T follicular helper cell (primary cell): ENCODE measurements at places on chromosomes 7 and 10.

DNA sequence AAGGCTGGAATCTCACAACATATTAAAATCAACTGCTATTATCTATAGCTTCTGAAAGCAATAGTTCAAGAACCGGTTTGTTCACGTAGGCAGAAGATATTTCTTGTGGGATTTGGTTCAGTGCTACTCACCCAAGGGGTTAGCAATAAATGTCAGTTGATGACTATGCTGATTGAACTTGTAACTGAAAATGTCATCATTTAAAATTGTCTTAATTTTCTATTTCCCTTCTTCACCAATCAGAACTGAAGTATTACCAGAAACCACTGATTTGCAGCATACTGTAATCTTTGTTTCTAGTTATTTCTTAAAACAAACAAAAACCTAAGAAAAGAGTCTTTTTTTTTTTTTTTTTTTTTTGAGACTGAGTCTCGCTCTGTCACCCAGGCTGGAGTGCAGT lies 46.1 kb downstream of the CPEB3 start:
- DNase-seq: no peak

DNA sequence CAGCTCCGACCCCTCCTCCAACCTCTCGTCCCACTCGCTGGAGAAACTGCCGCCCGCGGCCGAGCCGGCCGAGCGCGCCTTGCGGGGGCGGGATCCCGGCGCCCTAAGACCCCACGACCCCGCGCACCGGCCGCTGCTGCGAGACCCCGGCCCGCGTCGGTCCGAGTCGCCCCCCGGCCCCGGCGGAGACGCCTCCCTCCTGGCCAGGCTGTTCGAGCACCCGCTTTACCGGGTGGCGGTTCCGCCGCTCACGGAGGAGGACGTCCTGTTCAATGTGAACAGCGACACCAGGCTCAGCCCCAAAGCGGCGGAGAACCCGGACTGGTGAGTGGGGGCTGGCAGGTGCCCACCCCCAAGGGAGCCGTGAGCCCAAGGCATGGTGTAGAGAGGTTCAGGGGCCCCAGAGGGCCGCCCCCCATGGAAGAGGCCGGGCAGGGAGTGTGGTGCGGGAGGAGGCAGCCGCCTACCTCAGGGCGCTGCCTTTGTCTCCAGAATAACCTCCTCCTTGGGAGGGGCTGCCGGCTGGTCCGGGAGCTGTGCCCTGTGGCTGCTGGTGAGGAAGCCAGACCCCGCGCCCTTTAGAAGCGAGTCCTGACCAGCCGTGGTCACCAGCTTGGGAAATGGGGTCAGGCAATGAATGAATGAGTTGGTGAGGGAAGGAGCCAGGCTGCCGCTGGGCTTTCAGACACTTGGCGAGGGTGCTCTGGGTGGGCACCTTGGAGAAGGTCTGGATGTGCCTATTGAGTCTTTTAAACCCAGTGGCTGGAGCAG lies 1.3 kb downstream of the FAM20C start:
- no peak for DNase-seq

- DNase-seq: peak; percentile 18
Measured at GRCh38 chr7:151010307-151011096, 13.8 kb downstream of the ATG9B start.

DNA sequence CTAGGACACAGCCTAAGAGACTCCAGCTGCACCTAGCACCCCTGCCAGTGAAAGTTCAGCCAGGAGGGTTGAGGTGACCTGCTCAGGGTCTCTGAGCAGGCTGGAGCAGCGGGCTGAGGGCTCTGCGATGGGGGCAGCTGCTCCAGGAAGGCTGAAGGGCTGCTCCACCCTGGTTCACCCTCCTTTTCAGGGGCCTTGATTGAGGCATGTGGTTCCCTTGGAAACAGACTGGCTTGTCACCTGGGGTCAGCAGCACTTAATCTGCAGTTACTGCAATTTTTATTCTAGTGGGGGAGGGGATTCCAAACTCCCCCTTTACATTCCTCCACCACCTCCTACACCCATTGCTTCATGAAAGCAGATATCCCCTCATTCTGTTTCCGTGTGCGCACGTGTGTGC lies 85.3 kb upstream of the UNC5B start:
- DNase-seq: no peak

GRCh38 chr7:86469680-86470295 lies 173.9 kb upstream of the GRM3 start:
- peak; percentile 11 for DNase-seq

- DNase-seq: no peak
Measured at GRCh38 chr10:109624939-109625338, 298.4 kb downstream of the XPNPEP1 start.

DNA sequence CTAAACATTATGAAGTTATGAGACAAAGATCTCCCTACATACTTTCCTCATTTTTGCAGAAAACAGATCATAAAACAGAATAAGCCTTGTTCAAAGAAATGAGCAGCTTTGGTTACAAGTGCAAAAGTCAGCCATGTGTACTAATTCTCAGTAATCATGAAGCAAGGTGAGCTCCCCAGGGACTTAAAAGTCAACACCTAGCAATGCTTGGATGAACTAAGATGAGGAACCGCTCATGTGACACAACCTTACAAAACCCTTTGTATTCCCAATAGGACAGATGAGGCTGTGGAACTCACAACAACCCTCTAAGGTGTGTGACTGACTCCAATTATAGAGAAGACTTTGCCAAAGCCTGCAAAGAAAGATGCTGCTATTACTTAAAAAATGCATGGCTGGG lies 154.5 kb downstream of the SLC25A13 start:
- DNase-seq: no peak

GRCh38 chr7:94656658-94656924 lies 658 bp upstream of the SGCE start:
- DNase-seq: no peak

DNA sequence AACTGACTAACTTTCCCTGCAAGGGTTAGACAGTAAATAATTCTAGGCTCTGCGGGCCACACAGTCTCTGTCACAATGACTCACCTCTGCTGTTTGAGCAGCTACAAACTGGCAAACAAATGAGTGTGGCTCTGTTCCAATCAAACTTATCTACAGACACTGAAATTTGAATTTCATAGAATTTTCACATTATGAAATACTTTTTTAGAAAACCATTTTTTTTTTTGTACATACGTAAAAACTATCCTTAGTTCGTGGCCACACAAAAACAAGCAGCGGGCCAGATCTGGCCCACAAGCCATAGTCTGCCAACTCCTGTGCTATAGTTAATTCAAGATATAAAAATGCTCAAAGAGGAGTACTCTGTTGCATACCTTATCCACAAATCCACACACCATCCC lies 32.6 kb downstream of the PIP4K2A start:
- DNase-seq: peak; percentile 44

GRCh38 chr7:91039033-91039432 lies 225.2 kb upstream of the FZD1 start:
- no peak for DNase-seq

- no peak for DNase-seq
Measured at GRCh38 chr7:151093748-151094147, 7.5 kb downstream of the AGAP3 start.

GRCh38 chr10:118036281-118036875 lies 10.4 kb downstream of the RAB11FIP2 start:
- no peak for DNase-seq

GRCh38 chr7:116834815-116835504 lies 27.4 kb upstream of the CAPZA2 start:
- DNase-seq: no peak

- no peak for DNase-seq
Measured at GRCh38 chr7:39367451-39367850, 198.8 kb upstream of the YAE1 start.

DNA sequence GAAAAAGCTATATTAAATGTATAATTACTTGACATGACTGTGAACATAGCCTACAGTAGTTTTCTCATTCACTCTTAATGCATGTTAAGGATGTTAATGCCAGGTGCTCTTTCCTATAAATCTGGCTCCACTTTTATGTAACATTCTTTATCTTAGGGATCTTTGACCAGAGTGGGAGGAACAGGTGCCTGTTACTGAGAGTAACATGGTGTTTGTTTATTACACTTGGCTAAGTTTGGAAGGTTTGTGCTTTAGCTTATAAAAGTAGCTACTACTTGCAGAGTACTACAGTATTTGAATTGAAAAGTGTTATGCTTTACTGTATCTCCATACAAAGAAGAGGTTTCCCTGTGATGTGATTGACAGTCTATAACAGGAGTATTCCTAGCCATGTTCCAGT lies 183.4 kb downstream of the DYNC1I1 start:
- no peak for DNase-seq

DNA sequence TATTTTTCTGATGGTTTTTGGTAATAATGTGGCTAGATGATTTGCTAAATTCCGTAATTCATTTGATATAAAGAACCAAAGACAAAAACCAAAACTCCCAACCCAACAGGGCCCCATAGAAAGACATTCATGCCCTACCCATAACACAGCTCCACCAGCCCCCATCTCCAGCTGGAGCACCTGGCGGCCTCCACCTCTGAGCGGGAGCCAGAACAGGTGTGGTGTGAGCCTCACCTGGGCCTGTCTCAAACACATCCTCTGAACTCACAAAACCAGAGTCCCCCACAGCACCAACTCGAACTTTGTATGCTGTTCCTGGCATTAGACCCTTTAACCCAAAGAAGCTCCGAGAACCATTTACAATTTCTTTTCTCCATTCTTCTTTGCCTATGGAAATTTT lies 36.5 kb upstream of the LAMB4 start:
- no peak for DNase-seq

- no peak for DNase-seq
Measured at GRCh38 chr10:60262647-60263126, 127.0 kb downstream of the ANK3 start.

GRCh38 chr10:113739031-113739430 lies 12.5 kb upstream of the PLEKHS1 start:
- DNase-seq: no peak

DNA sequence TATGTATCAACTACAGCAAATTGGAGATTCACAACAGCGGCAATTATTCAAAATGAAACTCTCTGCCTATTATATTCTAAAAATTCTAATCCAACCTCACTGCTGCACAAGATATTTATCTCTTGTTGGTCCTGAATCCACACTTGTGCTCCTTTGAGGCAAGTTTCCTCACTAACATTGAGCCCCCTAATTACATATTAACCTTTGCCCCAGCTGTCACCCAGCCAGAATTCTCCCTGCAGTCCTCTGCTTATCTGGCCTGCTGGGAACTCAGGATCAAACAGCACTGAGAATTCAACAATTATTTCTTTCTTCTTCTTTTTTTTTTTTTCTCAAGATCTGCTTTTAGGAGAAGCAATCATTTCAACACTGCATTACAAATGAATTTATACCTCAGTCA lies 21.5 kb upstream of the PLAC9 start:
- no peak for DNase-seq

GRCh38 chr7:151792086-151792485 lies 84.8 kb downstream of the PRKAG2 start:
- DNase-seq: no peak

DNA sequence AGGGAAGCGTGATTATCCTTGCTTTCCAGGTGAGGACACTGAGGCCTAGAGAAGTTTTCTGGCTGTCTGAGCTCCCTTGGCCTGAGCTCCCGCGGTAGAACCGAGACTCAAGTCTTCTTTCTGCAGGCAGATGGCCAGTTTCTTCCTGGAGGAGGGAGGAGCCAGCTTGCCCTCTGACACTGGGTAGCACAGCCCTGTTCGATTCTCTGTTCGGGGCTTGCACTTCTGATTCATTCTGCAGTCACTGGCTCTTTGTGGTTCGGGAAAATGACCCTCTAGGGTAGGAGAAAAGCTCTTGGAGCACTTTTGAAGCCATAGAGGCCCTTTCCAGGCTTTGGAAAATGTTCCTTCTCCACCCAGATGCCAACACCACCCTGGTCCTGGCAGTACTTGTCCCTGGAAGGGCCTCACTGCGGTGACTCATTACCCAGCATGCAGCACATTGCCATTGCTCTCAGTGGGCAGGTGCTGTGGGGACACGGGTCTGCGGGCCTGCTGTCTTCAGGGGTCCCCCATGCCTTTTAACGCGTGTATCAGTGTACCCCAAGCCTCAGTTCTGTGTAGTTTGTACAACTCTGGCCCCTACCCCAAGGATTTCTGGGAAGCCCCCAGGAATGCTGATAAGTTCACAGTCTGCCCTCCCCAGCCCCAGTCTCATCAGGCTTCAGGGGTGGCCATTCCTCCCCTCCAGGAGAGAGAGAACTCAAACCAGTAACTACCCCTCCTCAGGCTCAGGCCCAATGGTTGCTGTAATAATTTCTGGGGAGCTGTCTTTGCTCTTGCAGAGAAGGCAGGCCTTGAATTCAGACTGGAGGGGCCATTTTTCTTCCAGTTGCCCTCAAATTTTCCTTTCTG lies 11.9 kb downstream of the CHST3 start:
- DNase-seq: no peak

DNA sequence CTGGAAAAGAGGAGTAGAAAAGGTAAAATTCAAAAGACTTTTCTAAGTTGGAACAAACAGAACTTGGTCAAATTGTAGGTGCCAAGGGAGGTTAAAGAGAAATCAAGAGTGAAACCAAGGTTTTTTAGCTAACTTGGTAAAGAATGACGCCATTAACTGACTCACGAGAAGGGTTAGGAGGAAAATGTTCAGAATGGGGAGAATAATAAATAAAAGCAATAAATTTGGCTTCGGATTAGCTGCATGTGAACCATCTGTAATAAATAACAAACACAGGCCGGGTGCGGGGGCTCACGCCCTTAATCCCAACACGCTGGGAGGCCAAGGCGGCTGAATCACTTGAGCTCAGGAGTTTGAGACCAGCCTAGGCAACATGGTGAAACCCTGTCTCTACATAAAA lies 71.9 kb upstream of the SRRM3 start:
- no peak for DNase-seq

- no peak for DNase-seq
Measured at GRCh38 chr7:88401009-88401623, 94.4 kb upstream of the STEAP4 start.

DNA sequence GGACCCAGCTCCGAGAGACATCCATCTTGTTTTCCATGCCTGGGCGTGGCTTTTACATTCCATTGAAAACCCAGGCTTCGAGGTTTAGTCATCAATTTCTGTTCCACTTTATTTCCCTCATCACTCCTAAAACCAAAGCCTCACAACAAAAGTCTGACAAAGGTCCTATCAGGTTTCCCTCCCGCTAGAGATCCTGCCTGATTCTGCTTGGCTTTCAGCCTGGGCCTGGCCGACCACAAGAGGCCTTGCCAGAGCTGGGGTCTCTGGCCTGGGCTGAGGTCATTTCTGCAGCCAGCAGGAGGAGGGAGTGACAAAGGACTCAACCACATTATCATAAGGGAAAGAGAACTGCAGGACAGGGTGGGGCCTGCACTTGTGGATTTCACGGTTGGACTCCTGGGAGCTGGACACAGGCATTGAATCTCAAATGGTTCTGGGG lies 167.0 kb downstream of the FANK1 start:
- DNase-seq: no peak

DNA sequence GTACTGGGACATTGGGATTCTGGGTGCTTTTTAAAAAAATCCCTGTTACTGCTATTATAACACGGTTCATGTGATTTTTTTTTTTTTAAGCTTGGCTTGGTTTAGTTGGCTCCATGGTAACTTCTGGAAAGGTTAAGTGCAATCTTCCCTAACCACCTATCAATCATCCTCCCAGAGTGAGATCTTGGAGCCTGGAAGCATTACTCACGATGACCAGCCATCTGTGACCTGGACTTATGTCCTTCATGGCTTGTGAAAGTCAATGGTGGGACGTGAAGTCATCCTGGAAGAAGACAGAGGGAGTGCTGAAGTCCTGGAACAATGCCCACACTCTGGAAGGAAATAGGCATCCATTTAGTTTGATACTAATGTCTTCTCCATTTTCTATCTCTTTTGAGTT lies 135.5 kb upstream of the FRMD4A start:
- DNase-seq: no peak
